ENCODE measurements at places on chromosomes 11 and 22. TPM values are rescaled to one million over a fixed set of nuclear protein-coding genes. Genes with fewer than 3 reads are reported as not detected.

The MRGPRE gene
- total RNA-seq = not detected

The EMID1 gene
- 0.60 TPM for total RNA-seq

The CAT gene
- total RNA-seq = 29.8 TPM

The CBL gene
- total RNA-seq = 9.3 TPM

The FAM168A gene
- 20.3 TPM for total RNA-seq

The NXPE4 gene
- total RNA-seq = not detected

The PRR33 gene
- not detected for total RNA-seq

The YAP1 gene
- total RNA-seq = 86.4 TPM

GRCh38 chr11:14443638-14444037 lies 56.0 kb downstream of the COPB1 start:
- peak; percentile 39 for DNase-seq

GRCh38 chr11:14323118-14323676 lies 35.8 kb downstream of the RRAS2 start:
- DNase-seq = no peak

DNA sequence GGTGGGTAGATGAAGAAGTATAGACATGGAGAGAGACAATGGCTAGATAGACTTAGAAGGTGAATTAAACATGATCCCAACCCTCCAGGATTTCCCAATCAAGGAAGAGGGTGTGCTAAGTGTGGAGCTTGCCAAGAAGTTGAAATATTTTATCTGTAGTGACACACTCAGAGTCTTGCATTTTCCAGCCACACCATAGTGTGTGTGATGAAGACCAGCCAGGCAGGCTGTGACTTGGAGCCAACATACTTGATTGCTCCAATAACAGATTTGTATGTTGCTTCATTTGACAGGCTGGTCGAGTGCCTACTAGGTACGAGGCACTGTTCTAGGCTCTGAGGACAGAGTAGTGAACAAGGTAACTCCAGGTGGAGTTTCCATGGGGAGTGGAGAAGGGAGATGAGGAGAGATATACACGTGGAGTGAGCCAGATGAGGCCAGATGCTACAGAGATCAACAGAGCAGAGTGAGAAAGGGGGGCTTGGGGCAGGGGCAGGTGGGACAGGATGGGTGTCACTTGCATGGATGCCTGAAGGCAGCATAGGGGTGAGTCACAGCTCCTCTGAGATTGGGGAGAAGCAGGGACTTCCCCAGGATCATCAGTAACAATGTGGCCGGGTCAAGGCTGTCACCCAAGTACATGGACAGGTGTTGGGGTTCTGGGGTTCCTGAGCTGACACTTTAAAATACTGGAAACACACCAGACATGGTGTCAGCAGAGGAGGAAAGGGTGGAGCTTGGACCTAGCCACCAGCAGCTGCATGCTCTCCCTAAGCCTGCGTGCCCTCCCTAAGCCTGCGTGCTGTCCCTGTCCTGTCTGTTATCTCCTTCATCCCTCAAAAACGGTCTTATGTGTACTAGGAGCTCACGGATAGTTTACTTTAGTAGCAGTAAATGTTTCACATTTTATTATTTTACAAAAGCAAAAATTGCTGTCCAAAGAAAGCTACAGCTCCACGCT lies 23.6 kb downstream of the PDGFB start:
- no peak for DNase-seq

GRCh38 chr22:42820045-42820763 lies 36.9 kb downstream of the ARFGAP3 start:
- peak; percentile 84 for DNase-seq

DNA sequence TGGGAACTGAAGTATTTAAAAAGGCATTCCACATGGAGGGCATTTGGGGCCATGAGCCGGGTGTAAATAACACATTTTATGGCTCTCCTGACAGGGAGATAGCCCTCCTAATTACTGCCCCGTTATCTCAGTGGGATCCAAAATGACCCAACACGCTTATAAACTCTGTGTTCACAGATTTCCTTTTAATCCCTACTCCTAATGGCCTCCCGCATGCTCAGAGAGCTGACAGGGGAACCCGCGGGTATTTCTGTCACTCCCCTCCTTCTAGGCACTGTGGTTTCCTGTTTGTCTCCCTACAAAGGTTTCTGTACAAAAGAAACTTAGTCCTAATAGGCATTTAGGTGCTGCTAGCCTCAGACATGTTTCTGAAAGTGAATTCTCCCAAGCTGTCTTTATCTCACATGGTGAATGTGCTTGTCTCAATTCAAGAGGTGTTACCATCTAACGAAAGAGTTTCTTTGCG lies 202.8 kb upstream of the SEZ6L start:
- no peak for DNase-seq

DNA sequence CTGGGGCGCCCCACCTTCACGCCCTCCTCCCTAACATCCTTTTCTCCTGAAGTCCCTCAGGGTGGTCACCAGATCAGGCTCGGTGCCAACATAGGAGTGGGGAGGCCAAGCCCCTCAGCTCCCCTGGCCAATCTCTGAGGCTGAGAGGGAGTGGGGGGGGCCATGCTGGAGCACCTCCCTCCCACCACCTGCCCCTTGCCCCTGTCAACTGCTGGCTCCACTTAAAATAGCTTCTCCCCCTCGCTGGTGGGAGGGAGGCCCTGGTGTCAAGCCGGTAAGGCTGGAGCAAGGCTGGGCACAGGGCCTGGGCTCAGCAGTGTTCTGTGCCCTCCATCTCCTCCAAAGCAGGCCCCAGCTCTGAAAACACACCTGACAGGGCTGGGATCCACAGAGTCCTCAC lies 4.9 kb downstream of the PLXNB2 start:
- no peak for DNase-seq

DNA sequence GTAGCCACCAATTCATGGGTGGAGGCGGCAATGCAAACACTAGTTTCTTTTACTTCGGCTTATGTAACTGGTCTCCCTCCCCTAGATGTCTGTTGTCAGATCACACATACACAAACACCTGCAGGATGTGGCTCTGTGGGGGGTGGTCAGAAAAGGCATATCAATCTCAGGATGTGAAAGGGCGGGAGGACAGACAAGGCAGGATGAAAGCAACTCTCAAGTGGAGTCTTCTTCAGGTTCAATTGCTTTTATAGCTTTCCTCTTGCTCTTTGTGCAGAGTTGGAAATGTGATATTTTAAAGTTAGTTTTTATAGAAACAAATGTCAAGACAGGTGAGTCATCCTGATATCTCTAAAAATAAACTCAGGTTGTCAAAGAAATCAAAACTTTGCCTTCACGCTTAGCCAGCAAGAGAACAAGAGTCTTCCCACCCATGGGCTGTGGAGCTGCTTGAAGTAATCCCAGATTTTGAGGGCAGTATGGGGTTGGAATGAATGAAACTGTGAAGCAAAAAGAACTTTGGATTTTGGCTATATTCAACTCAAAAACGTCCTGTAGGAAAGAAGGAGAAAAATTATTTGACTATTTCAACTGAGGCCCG lies 423.4 kb downstream of the GUCY1A2 start:
- DNase-seq = no peak

GRCh38 chr11:118908901-118909618 lies 16.7 kb downstream of the BCL9L start:
- DNase-seq = peak; percentile 85

DNA sequence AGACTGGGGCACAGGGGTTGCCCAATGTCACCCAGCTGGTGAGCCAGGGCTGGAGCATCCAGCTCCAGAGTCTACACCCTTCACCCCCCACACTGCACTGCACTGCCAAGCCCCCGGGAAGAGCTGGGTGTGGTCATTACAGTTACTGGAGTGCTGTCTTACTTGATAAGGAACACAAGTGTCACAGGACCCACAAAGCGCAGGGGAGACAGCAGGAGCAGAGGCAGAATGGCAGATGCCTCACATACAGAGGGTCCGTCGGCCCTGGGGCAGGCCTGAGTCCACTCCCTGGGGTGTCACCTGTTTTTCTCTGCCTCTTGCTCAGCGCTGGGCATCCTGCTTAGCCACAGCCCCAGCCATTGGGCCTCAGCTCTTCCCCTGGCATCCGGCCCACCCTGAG lies 7.7 kb downstream of the IL2RB start:
- no peak for DNase-seq

DNA sequence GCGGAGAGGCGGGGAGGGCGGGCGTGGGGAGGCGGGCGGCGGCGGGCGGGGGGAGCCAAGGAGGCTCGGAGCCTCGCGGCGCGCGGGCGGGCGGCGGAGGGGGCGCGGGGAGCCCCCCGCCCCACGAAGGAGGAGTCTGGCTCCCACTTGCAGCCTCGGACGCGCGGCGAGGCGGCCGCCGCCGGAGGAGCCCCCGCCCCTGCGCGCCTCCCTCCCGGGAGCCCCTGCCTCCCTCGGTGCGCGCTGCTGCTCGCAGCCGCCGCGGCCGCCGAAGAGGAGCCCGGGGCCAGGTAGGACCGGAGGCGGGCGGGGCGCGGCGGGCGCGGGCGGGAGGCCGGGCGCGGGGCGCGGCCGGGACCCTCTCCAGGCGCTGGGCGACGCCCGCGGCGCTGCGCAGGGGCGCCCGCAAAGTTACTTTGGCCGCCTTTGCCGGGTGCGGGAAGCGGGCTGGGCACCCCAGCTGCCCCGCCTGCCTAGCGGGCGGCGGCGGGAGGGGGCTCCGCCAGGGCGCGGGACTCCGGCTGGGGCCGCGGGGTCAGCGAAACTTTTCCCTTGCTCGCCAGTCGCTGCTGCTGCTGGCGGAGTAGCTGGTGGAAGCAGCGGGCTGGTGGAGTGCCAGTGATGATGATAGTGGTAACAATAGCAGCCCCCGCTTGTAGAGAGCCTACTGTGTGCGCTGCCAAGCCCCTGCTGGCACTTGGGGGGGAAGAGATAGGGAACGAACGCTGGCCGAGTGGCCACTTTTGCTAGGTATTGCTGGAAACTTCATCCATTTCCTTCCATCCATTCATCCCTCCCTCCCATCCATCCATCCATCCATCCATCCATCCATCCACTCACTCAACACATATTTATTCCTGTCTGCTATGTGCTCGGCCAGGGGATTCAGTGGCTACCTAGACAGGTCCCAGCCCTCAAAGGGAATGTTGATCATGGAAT lies at the start of gene MPPED1:
Gene MPPED1 (plus strand): TSS at position 146 of the 939 bp plus-strand sequence. CDS start 12,972 bp downstream, outside the sequence.
- DNase-seq = no peak

DNA sequence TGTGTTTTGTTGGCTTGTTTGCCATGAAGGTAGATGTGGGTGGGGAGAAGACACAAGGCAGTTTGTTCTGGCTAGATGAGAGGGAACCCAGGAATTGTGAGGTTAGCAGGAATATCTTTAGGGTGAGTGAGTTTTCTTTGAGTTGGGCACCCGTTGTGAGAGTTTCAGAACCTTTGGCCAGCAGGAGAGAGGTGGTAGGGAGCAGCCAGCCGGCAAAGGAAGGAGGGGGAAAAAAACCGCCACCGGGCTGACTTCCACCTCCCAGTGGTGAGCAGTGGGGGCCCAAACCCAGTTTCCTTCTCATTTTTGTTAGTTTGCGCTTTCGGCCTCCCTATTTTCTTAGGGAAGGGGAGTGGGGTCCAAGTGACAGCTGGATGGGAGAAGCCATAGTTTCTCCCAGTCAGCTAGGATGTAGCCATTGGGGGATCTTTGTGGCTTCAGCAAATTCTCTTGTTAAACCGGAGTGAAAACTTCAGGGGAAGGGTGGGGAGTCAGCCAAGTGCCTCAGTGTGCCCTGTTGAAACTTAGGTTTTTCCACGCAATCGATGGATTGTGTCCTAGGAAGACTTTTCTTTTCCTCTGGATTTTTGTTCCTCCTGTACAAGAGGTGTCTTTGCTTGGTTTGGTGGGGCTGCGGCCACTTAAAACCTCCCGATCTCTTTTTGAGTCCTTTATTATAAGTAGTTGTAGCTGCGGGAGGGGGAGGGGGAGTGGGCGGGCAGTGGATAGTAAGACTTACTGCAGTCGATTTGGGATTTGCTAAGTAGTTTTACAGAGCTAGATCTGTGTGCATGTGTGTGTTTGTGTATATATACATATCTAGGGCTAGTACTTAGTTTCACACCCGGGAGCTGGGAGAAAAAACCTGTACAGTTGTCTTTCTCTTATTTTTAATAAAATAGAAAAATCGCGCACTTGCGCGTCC lies 1.1 kb upstream of the GCAT start:
- DNase-seq = peak; percentile 39

GRCh38 chr11:67268081-67268961 lies 2.0 kb downstream of the GRK2 start:
- DNase-seq = no peak

- DNase-seq = peak; percentile 89
These were observed 87.7 kb downstream of the TMPRSS5 start for GRCh38 chr11:113618360-113618759.

- DNase-seq = no peak
These were observed 270.5 kb upstream of the B3GAT1 start for GRCh38 chr11:134682577-134682976.

- no peak for DNase-seq
These were observed 122.5 kb downstream of the WNT11 start for GRCh38 chr11:76083563-76084451.

GRCh38 chr11:17385492-17385891 lies 3.0 kb downstream of the KCNJ11 start:
- DNase-seq = no peak

GRCh38 chr11:130459521-130459920 lies 11.1 kb downstream of the ADAMTS15 start:
- no peak for DNase-seq

DNA sequence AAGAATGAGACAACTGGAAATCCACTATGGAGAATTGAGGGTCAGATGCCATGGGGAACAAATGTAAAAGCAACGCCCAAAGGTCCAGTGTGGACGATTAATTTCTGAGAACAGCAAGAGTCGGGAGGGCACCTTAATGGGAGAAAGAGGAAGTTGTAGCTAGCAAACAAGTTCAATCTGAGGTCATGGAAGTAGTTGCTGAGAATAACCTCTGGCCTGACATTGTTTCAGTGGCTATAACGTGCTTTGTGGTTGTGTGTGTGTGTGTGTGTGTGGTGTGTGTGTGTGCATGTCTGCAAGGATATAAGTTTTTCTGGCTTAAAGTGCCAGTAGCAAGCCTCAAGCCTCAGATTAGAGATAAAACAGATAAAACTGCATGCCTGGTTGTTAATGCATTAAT lies 1630.1 kb upstream of the TENM4 start:
- DNase-seq = no peak

DNA sequence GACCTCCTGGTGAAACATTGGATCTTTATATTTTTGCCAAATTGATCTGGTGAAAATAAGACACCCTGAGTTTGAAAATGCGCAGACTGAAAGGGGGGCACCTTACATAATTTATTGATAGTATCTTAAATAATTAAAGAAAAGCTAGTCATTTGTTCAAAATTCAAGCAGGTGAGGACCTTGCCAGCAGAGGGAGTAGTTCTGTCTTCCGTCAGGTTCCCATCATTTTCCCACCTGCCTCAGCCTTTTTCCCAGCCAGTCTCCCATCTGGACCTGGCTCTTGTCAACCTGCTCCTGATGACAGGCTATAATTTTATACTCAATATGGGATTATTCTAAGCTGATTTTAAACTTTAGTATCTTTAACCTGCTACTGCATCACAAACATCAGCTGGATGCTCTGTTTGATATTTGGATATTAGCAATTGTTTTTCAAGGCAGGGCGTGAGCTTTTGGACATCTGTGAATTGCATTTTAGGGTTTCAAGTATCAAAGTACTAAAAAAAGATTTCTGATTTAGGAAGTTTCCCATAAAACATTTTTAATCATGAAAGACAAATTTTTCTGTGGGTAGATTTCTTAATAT lies 132.0 kb downstream of the ELP4 start:
- DNase-seq = peak; percentile 30

GRCh38 chr11:125110506-125110905 lies 920 bp downstream of the TMEM218 start:
- DNase-seq = no peak

Data from HT1080 (cell line).